ENCODE measurements at places on chromosomes 12 and 14. TPM values are rescaled to one million over a fixed set of nuclear protein-coding genes. Genes with fewer than 3 reads are reported as not detected.

ZNF385A gene
- 1.6 TPM for total RNA-seq

LUM gene
- total RNA-seq: 582 TPM

ZNF891 gene
- total RNA-seq: 1.8 TPM

CABP1 gene
- 0.54 TPM for total RNA-seq

ERP29 gene
- 77.7 TPM for total RNA-seq

HAL gene
- 0.09 TPM for total RNA-seq

TAS2R7 gene
- total RNA-seq: not detected

HIF1A gene
- 553 TPM for total RNA-seq

MGST1 gene
- 203 TPM for total RNA-seq

IL23A gene
- not detected for total RNA-seq

SP1 gene
- 63.3 TPM for total RNA-seq

AVPR1A gene
- 0.41 TPM for total RNA-seq

FAM222A gene
- 0.54 TPM for total RNA-seq

TMEM260 gene
- total RNA-seq: 6.4 TPM

PMCH gene
- total RNA-seq: 0.27 TPM

GPR137C gene
- total RNA-seq: 0.49 TPM

KCNH5 gene
- total RNA-seq: 0.36 TPM

DCN gene
- total RNA-seq: 2,298 TPM

TAS2R14 gene
- 5.2 TPM for total RNA-seq

GPRC5D gene
- total RNA-seq: not detected

TAS2R9 gene
- total RNA-seq: 0.09 TPM

LYZ gene
- not detected for total RNA-seq

KRT80 gene
- total RNA-seq: 0.25 TPM

STAC3 gene
- total RNA-seq: 3.8 TPM

PTGER2 gene
- 1.6 TPM for total RNA-seq

INSM2 gene
- total RNA-seq: not detected

SAMD15 gene
- total RNA-seq: 2.0 TPM

SMCO3 gene
- not detected for total RNA-seq

CRIP1 gene
- 28.4 TPM for total RNA-seq

TSPAN9 gene
- total RNA-seq: 8.1 TPM

KRT5 gene
- total RNA-seq: not detected

ACSS3 gene
- total RNA-seq: 24.5 TPM

DEGS2 gene
- total RNA-seq: 0.16 TPM

KCNA5 gene
- total RNA-seq: not detected

CD163 gene
- total RNA-seq: not detected

KRT73 gene
- not detected for total RNA-seq

SCNN1A gene
- under 0.01 TPM for total RNA-seq

PPFIA2 gene
- total RNA-seq: 0.74 TPM

ZC2HC1C gene
- total RNA-seq: 1.6 TPM

CLEC4D gene
- total RNA-seq: not detected

MMP14 gene
- total RNA-seq: 258 TPM

HSPB8 gene
- 7.7 TPM for total RNA-seq

CD69 gene
- total RNA-seq: not detected

ART4 gene
- 0.36 TPM for total RNA-seq

TEDC1 gene
- total RNA-seq: 12.6 TPM

SMARCC2 gene
- total RNA-seq: 69.4 TPM

CLIP1 gene
- total RNA-seq: 121 TPM

YAF2 gene
- 17.3 TPM for total RNA-seq
